ENCODE measurements at places on chromosomes 16 and 17.

DNA sequence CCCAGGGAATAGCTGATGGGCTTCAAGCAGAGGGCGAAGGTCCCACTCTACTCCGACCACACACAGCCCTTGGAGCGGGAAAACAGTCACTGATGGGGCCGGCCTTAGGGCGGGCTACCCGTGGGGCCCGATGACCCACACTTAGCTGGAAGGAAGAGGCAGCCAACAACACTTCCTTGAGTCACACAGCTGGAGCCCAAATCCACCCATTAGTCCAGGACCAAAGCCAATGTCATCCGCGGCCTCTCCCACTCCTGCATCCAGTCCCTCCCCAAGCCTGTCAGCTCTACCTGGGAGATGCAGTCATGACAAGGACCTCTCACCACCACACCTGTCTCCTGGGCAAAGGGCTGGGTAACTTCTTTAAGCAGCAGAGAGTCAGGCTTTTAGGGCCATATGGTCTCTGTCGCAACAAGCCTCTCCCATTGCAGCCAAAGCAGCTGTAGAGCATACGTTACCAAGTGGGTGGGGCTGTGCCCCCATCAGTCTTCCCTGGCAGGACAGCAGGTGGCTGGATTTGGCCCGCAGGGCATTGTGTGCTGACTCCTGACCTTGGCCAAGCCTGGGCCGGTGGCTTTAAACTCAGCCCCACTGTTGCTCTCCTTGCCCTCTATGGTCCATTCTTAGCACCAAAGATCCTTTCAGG lies 110.7 kb downstream of the SOCS1 start:
- DNase-seq: no peak

- no peak for DNase-seq
These were observed 1616.4 kb downstream of the CDH8 start for GRCh38 chr16:60419859-60420258.

DNA sequence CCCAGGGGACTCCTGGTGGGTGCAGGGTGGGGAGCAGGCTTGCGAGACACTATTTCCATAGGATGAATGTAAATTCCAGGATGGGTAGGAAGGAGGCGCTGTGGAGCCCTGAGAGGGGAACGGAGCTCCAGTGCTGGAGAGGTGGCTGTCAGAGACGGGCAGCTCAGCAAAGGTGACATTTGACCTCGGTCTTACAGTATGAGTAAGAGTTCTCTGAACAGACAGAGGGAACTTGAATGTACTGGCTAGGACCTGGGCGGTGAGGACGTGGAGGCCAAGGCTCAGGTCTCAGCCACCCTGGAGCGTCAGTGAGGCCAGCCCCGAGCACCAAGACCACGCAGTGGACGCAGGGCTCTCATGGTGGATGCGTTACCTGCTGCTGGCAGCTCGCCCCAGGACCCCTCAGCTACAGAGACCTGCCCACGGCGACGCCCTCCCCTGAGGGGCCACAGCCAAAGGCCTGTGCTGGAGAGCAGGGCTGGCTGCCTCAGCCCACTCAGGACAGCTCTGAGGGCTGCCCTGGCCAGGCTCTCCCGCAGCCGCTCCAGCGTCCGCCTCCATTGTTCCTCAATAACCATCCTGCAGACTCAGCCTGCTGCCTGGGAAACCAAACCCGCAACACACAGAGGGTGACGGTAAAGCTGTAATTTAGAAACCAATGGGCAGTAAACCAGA lies 65.9 kb upstream of the TNRC6C start:
- no peak for DNase-seq

DNA sequence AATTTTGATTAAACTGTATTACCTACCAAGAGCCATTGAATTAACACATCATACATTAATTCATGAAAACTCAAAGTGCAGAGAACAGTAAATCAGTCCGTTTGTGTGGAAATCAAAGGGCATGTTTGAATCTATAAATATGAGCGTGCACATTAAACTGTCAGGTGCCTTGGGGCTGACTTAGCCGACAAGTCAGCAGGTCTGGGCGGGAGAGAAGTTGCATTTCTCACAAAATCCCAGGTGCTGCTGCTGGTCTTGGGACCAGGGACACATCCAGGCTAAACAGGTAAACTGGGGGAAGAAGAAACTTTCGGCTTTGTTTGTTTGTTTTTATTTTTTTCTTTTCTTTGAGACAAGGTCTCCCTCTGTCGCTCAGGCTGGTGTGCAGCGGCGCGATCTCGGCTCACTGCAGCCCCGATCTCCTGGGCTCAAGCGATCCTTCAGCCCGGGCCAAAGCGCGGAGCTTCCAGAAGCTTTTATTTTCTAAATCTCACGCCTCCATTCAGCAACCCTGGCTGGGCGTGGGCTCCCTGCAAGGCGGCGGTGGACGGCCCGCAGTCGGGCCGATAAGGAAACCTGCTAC lies 213.9 kb downstream of the MRTFB start:
- peak; percentile 61 for DNase-seq
